Memory B cell (primary cell): ENCODE measurements at places on chromosomes 1 and 21.

- DNase-seq, result no peak
- H3K27me3 ChIP-seq, result no peaks in the 10 kb centered on the region
- no peaks in the 10 kb centered on the region for H3K4me1 ChIP-seq
- H3K4me3 ChIP-seq, result no peak overlapping the region
- no peaks in the 10 kb centered on the region for H3K36me3 ChIP-seq
Measured at GRCh38 chr1:242629396-242629795, 104.9 kb upstream of the PLD5 start.

- no peak overlapping the region for H3K27ac ChIP-seq
- H3K36me3 ChIP-seq, result no peaks in the 10 kb centered on the region
- H3K4me3 ChIP-seq, result no peak overlapping the region
Measured at GRCh38 chr1:4601941-4602340, 52.5 kb upstream of the AJAP1 start.

GRCh38 chr1:226217273-226217672 lies 6.2 kb upstream of the MIXL1 start:
- DNase-seq, result no peak
- H3K27me3 ChIP-seq, result no peaks in the 10 kb centered on the region
- H3K27ac ChIP-seq, result no peak overlapping the region
- H3K36me3 ChIP-seq, result no peaks in the 10 kb centered on the region
- peaks cover 8% of the 10 kb centered on the region for H3K4me1 ChIP-seq

DNA sequence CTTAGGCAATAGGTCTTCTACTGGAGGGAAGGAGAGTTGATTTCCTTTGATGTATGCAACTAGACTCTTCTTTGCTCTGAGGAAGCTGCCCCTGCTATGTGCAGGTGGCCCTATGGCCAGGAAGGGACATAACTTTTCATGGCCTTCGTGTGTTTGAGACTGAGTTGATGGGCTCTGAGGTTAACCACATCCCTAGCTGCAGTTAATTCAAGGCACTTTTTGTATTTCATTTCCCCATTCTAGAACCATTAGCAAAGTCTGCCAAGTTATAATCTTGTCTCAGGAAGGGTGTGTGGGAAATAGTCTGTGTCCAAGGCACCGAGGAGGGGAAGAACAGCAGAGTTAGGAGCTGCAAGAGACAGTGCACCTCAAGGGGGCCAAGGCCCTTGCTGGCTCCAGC lies 2.5 kb downstream of the FCRL4 start:
- peaks cover 5% of the 10 kb centered on the region for H3K27me3 ChIP-seq
- H3K4me1 ChIP-seq, result peaks cover 34% of the 10 kb centered on the region
- DNase-seq, result peak; percentile 21
- no peaks in the 10 kb centered on the region for H3K36me3 ChIP-seq
- peak overlapping the region; percentile 1 for H3K4me3 ChIP-seq

DNA sequence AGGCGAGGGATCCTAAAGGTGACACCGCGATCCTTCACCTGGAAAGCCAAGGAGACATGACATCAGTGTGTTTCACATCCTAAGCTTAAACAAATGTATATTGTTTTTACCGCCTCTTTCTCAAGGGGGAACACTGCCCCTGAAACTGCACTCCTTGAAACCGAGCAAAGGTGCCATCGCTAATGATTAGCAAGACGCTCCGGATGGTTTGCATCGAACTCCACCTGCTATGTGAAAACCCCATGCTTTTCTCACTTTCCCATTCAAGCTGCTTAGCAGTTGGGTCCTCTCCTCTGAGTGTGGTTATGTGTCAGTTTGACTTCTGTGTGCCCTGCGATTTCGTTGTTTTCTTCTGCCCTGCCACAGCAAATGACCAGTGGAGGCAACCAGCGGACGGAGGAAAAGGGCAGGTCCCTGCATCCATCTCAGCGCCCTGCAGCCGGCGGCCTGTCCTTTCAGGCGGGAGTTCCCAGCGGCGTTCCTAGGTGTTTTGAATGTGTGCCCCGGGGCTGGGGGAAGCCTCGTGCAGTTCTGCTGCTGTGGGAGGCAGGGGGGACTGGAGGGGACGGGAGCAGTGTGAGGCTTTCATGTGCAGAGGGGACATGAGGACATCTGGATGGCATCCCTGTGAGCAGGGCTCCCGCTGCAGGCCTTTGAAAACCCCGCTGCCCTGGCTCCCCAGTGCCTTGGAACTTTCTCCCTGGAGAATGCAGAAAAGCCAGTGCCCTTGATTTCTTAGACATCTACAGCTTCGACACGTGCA lies 16.1 kb downstream of the ZBTB18 start:
- H3K36me3 ChIP-seq, result no peaks in the 10 kb centered on the region
- no peaks in the 10 kb centered on the region for H3K27me3 ChIP-seq
- no peak overlapping the region for H3K27ac ChIP-seq
- peaks cover 11% of the 10 kb centered on the region for H3K4me1 ChIP-seq

GRCh38 chr1:207910591-207911354 lies at the start of gene CD34:
Gene CD34, minus strand, starts transcription at chr1:207911125. Its CDS starts 45 bp downstream, at chr1:207911080.
- H3K27me3 ChIP-seq, result peaks cover 33% of the 10 kb centered on the region
- peaks cover 13% of the 10 kb centered on the region for H3K4me1 ChIP-seq
- H3K27ac ChIP-seq, result no peak within 1 kb of the TSS
- H3K36me3 ChIP-seq, result no peaks in the 10 kb centered on the region
